ENCODE measurements at places on chromosomes 5 and 9. TPM values are rescaled to one million over a fixed set of nuclear protein-coding genes. Genes with fewer than 3 reads are reported as not detected.

- DNase-seq, result no peak
Observed at GRCh38 chr5:64979531-64979930, 210.8 kb downstream of the CWC27 start.

- peak; percentile 78 for DNase-seq
Observed at GRCh38 chr5:74903165-74903787, 37.1 kb upstream of the FAM169A start.

GRCh38 chr9:32941701-32942100, 59.7 kb downstream of the APTX start:
- no peak for DNase-seq

CCDC192 gene
- not detected for total RNA-seq

HAPLN1 gene
- total RNA-seq, result 0.93 TPM

SLCO4C1 gene
- 2.6 TPM for total RNA-seq
